ENCODE measurements at places on chromosomes 12 and 14.

DNA sequence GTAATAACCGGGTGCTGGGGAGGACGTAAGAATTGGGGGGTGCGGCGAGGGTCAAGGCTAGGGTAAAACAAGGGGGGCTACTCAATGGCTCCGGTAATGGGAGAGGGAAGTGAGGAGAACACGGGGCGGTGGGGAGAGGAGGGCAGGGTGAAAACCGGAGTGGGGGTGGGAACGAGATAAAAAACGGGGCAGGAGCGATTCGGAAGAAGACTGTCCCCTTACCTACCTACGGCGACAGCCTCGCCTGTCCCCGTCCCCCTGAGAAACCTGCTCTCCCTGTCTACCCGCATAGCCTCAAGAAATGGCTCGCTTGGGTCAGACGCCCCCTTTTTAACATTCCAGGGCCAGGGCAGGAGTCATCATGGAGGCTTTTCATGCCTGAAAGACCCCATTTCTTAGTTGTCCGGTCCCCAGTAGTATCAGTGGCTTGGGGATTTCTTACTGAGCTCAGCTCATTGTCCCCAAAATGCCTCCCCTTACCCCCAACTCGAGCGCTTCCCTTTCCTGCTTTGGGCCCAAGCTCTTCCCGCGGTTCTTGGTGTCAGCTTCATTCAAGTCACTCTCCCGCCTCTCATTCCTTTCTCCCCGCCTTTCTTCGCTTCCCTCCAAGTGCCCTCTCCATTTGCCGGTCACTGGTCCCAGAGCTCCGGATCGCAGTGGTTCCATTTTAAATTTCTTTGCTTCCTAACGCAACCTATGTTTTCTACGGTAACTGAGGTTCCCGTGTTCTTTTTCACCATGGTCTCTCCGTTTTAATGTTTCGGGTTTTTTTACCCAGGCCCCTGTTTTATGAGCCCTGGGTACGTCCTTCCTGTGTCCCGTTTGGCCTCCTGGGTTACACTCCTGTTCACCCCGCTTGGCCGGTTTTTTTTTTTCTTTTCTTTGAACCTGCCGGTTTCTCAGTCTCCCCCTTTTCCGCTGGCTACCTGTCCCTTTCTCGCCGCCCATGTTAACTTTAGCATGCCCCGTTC lies 1.2 kb upstream of the WSB2 start:
- peak; percentile 46 for DNase-seq

GRCh38 chr12:109743076-109743910 lies 29.7 kb downstream of the FAM222A start:
- no peak for DNase-seq

DNA sequence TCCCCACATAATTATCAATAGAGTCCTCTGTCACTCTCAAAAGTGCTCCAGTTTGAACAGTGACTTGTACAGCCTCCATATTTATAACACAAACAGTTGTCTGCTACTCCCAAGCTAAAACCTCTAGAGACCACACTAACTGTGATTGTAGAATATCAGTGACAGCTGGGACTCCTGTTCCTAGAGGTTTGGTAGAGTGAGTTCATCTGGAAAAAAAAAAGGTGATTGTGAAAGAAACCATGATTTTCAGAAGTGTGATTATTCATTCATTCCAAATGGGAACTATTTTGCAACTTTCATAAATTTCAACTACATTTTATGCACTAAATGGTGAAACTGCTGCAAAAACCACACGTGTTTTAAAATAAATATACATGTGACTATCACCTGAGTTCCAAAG lies 128.0 kb upstream of the PLXNC1 start:
- DNase-seq = no peak

DNA sequence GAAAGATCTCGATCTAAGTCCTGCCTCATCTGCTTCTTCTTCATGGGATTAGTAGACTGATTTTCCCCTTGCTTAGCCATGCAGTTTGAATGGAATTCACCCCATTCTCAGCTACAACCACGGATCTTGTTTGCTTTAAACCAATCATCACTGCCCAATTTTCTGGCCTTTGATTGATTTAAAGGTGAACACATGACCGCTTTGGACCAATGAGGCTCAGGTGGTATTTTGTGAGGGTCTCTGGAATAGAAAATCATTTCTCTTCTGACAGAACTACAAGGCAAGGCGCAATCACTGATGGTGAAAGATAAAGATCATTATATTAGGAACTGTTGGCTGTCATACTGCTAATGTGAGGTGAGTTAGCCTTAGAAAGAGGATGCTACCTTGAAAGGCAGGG lies 213.0 kb upstream of the PLEKHG7 start:
- DNase-seq = no peak

- no peak for DNase-seq
Observed at GRCh38 chr12:57101892-57102695, 9.1 kb downstream of the STAT6 start.

GRCh38 chr14:82067221-82067875 lies 533.7 kb upstream of the SEL1L start:
- DNase-seq = no peak

All from left kidney (tissue), 8 donors.